Activated CD4-positive, alpha-beta memory T cell treated with anti-CD3 and anti-CD28 coated beads, Interleukin-2, amount 10 ng/mL, durations not matched to agents 7 days and 5 days (primary cell): ENCODE measurements at places on chromosomes 4 and X. TPM values are rescaled to one million over a fixed set of nuclear protein-coding genes. Genes with fewer than 3 reads are reported as not detected.

NAA11 gene
- not detected for total RNA-seq

DNA sequence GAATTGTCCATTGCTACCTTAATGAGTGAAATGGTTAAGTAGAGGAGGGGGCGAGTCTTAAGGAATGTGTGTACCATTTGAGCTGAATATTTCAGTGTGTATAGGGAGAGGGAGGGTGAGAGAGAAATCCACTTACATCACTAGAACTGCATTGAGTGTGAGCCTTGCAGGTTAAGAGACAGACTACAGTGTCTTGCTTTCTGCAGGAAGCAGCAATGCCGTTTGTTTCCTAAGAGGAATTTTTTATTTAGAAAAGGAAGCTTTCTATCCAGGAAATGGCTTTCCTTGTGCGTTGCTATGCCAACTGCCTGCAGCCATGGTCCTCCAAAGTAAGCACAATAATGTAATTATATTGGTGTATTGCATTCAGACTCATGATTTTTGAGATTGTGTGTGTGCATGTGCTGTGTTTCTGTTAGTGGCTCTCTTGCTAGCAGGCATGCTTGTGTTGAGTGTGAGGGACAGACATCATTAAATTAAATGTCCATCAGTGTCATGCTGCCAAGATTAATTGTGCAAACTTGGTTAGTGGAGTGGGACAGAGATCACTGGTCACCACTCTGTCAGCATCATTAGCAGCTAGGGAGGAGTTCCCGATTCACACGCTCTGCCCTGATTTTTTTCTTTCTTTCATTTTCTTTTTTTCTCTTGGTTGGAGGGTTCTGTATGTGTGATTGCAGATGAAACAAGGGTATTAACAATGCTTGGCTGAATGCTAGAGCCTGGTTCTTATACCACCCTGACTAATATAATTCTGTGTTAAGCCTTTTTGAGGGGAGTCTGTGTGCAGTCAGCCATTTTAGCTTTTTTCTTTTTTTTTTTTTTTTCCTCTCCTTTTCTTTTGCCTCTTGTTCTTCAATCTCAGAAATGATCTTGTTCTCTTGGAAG, 164.3 kb downstream of the RAPGEF2 start:
- DNase-seq, result no peak

DNA sequence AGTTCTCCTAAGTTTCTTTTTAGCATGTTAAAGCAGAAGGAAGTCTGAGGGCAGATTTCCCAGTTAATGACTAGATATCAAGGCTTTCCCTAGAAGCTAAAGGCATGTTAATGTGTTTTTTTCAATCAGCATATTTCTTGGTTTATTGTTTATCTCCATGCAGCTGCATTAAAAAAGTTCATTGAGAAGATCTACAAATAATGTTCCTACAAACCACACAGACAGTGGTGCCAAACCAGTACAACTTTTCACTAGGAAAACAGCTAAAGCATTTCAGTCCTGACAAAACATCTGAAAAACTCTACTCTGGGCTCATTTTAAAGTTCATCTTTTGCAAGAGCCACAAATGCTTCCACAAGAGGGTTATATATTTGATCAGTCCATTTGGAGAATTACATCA, 320.0 kb downstream of the ADGRL3 start:
- no peak for DNase-seq

GRCh38 chrX:154918060-154918483, 31.9 kb downstream of the F8A1 start:
- DNase-seq, result peak; percentile 20

NAT8L gene
- 0.10 TPM for total RNA-seq

GRCh38 chr4:145626623-145626982, 7.4 kb downstream of the MMAA start:
- no peak for DNase-seq
